Left ventricle myocardium superior (tissue), 1 donor: ENCODE measurements at places on chromosomes 7 and 10.

- no peak for DNase-seq
These were observed 202.9 kb upstream of the TCERG1L start for GRCh38 chr10:131514454-131514853.

- no peak for DNase-seq
These were observed 49.7 kb upstream of the TM9SF3 start for GRCh38 chr10:96636551-96636950.

- no peak for DNase-seq
These were observed 165.3 kb downstream of the PTPRN2 start for GRCh38 chr7:158422196-158422886.

DNA sequence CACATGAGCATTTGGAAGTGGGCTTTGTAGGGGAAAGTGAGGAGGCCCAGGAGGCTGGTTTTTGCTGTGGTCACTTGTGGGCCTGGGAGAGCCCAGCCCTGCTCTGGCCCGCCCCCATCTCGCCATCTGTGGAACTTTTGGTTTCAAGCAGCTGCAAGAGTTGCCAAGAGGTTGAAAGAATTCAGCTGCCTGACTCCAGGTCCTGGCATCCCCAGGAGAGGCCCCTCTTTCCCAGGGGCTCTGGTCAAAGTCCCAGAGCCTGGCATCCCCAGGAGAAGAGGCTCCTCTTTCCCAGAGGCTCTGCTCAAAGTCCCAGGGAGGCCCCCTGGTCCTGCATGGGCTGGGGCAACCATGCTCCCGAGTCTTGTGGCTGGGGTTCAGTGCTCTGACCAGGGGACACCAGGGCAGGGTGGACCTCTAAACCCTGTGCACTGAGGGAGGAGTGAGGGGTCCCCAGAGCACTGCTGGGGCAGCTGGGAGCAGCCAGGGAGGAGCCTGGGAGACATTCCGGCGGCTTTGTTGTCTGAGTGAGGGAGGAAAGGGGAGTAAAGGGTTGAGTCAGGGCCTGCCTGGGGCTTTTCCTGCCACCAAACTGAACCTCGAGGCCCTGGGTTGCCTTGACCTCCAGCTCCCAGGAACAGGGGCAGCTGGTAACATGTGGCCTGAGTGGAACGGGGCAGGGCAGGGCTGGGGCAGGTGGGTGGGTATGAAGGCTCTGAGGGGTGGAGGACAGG is 27.7 kb upstream of the CSGALNACT2 start:
- peak; percentile 67 for DNase-seq

DNA sequence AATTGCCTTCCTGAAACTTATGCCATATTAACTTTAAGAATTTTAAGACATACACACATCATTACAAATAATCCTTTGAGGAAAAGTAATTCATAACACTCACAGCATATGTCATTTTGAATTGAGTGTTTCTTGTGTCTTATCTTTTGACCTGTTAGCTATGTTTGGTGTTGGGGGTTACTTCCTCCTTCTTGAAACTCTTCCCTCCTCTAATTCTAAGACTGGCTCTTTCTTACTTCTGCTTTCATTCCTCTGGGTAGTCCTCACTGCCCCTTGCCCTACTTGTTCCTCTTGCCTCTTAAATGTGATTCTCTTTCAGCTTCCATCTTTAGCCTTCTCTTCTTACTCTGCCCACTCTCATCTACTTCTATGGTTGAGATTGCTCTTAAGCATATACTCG is 28.3 kb upstream of the PIP4K2A start:
- no peak for DNase-seq

DNA sequence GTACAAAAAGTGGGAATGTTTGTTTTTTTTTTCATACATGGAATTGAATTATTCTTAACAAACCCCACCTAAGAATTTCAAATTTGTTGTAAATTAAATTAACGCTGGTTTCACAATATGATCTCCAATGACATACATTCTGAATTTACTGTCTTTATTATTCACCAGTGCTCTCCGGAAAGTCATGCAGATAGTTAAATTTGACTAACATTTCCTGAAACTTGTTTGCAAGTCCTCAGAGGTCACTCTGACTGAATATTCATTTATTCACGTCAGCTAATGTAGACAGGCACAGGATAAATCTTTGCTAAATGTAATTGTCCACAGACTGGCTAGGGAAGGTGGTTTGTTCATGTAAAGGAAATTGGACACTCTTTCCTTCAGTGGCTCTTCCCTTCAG is 730.4 kb downstream of the PHTF2 start:
- DNase-seq, result no peak

DNA sequence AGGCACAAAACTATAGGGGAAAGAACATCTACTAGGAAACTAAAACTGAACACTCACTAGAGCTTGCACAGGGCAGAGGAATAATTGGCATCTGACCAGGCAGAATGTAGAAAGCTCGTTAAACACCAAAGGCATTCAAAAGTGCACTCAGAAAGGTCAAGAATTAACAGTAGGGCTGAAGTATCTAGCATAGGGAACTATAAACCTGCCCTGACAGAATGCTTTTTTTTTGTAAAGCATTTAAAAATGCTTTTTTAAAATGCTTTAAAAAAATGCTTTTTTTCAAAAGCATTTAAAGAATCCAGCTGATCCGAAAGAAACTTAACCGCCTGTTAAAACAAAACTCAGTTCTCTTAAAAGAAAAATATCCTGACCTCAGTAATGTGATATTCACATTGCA is 74.6 kb upstream of the EGFR start:
- no peak for DNase-seq

- no peak for DNase-seq
These were observed 335.1 kb upstream of the POM121L12 start for GRCh38 chr7:52700349-52700748.

GRCh38 chr10:9824631-9825071 is 1193.0 kb upstream of the CELF2 start:
- DNase-seq, result no peak

- DNase-seq, result no peak
These were observed 64.4 kb downstream of the ENTPD1 start for GRCh38 chr10:95820363-95820762.

- no peak for DNase-seq
These were observed 181.7 kb downstream of the HERPUD2 start for GRCh38 chr7:35513195-35513594.

- no peak for DNase-seq
These were observed 61.4 kb downstream of the BICC1 start for GRCh38 chr10:58574058-58574457.

GRCh38 chr7:1432411-1433082 is 26.7 kb downstream of the MICALL2 start:
- DNase-seq, result peak; percentile 83

- DNase-seq, result no peak
These were observed 80.8 kb downstream of the ARHGAP22 start for GRCh38 chr10:48523820-48524758.

- DNase-seq, result no peak
These were observed 1.3 kb upstream of the SLC26A5 start for GRCh38 chr7:103447073-103447960.

DNA sequence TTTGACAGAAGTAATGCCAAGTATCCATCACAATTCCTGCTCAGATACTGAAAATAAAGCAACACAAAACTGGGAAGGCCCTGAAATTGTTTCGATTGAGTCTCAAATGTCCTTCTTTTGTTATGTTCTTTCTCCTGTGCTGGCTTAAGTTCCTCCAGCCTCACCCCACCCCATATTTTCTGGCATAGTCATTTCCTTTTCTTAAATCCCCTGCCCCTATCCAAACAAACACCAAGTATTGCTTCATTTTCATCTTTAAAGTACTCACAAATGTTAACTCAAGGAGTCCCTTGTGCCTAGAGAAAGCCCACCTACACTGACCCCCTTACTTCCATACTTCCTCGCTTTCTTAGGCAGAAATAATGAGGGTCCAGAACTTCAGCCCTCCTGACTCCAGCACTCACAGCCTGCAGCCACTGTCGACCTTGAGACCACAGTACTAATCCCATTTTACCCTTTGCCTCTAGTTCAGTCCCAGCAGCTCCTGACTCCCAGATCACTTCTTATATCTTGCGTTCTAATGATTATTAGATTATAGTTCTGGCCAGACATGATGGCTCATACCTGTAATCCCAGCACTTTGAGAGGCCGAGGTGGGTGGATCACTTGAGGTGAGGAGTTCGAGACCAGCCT is 73.2 kb upstream of the ST8SIA6 start:
- no peak for DNase-seq

- peak; percentile 22 for DNase-seq
These were observed 32.4 kb downstream of the CAMK2B start for GRCh38 chr7:44292876-44293560.

DNA sequence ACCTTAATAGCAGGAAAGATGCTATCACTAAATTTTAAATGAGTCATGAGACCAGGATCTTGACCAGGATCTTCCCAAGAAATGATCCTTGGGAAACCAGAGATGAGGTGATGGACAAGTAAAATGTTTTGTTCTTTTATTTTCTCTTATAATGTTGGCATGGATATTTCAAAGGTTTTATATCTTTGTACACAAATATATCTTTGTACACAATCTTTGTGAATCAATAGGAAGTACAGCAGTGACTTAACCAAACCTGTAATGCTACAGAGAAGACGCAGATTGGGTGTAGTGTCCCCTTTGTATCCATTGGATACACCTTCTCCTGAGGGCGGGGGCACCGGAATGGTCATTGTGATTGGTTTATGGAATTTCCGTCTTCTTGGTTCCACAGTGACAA is 180.1 kb upstream of the CCDC6 start:
- DNase-seq, result no peak

DNA sequence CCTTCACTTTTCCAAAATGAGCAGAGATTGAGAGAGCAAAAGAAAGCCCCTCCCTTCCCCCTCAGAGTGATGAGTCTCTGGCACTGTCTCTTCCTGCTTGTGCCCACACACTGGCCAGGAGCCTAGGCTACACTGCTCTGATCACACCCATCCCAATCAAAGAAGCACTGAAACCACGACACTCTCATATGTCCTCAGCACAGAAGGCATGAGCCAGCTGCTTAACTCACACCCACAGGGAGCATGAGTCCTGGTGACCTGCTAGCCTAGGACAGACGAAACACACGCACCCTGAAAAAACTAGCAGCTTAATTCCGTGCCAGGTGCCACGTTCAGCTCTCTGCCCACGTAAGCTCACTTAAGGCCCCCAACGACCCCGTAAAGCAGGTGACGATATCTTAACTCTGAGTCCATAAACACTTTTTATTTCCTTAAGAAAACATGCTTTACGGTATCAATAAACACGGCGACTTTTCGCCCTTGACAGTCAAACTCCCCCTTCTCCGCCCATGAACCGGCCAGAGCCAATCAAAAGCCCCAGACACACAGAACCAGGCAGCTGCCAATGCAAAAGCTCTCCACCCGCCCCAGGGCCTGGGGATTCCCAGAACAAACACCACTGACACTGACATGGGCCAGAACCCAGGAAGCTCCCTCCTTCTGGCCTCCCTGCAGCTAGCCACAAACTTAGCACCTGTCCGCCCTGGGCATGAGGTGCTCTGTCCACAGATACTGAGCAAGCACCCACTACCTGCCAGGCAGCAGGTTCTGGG is 69.0 kb downstream of the TNRC18 start:
- peak; percentile 82 for DNase-seq

DNA sequence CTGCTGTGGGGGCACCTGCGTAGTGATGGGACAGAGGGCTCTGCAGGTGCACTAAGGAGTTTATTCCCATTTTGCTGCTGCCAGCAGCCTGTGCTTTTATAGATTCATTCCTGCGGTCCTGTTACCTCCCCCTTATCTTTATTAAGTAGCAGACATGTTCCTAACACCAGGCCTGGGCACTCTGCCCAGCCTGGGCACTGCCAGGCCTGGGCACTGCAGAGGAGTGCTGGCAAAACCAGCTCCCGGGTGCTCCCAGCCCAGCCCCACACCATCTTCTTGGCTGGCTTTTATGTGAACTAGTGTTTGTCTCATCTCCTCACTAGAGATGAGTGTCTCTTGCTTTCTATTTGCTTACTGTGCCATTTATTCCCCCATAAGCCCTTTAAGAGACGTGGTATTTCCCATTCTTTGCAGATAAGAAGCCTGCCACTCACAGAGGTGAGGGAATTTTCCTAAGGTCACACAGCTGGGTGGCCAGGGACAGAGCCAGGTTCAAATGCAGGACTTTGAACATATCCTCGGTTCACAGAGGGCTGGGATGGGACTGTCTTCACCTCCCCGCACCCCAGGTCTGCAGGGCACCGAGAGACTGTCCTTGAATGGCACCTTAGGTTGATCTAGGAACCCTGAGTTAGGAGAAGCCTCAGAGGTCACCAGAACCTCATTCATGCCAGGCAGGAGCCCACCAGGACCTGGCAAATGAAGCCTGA is 14.6 kb upstream of the DRGX start:
- DNase-seq, result peak; percentile 84

- DNase-seq, result no peak
These were observed 279.2 kb downstream of the THSD7A start for GRCh38 chr7:11552676-11553296.

DNA sequence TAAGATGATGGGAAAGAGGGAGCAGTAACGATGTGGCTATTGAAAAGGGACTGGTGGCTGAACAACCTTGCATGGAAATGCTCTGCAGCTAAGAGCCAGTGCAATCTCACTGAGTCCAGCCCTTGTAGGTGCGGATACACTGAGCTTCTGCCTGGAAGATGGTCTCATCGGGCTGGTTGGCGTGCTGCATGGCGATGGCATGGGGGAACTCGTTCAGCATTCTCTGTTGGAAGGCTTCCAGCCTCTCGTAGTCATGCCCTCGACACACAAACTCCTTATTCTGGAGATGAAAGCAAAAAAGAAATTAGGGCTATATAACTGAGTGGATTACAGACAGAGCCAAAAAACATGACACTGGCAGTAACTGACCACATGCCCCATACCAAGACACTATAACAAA is 197.8 kb upstream of the IMMP2L start:
- no peak for DNase-seq

GRCh38 chr7:12769444-12769843 is 82.0 kb downstream of the ARL4A start:
- no peak for DNase-seq

GRCh38 chr10:118276204-118276603 is 65.9 kb downstream of the FAM204A start:
- peak; percentile 38 for DNase-seq

DNA sequence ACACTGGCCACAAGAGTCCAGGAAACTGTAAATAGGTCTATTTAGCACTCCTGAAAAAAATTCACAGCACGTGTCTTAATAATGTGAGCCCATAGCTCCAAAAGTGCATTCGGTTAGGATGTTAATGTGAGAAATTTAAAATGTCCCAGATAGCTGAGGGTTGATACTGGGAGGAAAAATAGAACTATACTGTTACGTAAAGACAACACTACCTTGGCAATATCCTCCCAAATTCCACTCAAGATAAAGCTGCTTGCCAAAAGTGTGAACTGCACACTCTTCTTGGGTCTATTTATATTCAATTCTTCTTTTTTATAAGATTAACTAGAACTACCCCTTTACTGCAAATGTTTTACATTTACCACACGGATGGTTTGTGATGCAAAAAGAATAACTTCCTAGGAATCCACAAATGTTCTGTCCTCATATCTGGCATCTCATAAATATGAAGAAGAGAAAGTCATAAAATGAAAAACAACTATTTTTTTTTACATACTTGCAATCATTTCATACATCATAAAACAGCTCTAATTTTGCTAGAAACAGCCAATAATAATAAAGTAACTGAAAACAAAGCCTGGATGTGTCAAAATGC is 10.4 kb downstream of the RAB11FIP2 start:
- DNase-seq, result no peak

GRCh38 chr7:47385536-47386125 is 196.3 kb downstream of the TNS3 start:
- DNase-seq, result no peak
